ENCODE measurements at places on chromosomes 4 and X.

DNA sequence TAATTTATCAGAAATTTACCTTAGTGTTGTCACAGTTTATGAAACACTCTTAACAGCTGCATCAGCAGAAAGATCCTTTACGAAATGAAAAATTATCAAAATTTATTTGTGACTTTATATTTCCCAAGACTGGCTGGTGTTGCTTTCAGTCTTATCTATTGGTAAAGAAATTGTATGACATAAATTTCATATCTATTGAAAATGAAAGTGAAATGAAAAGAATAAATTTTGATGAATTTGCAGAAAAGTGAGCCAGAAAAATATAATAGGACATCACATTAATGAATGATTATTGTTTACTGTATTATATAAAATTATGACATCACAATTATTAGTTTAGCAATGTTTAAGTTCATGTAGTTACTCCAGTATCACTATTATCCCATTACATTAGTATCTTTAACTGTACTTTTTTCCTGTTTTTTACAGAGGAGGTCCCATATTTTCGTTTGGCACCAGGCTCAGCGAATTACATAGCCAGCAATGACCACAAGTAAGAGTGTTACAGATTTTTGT is 13.2 kb upstream of the TMEM165 start:
- H3K4me1 ChIP-seq, result no peaks in the 10 kb centered on the region
- H3K4me3 ChIP-seq, result no peak overlapping the region
- no peaks in the 10 kb centered on the region for H3K36me3 ChIP-seq
- H3K27ac ChIP-seq, result no peak overlapping the region
- DNase-seq, result no peak
- H3K27me3 ChIP-seq, result no peaks in the 10 kb centered on the region

DNA sequence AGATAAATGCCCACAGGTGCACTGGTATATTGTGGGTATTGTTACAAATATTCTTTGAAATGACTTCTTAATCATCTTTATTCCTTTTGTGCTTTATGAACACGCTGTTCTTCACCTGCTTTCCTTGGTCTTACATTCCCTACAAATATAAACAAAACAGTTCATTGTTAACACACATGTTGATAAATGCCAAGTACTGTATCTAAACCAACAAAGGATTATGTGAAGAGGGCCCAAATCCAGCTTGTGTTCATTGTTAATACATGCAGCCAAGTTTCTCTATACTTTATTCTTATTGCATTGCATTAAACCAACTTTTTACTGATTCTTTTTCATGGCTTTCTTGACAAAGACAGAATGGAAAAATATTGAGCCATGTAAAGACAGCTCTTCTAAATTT is 42.8 kb downstream of the AREG start:
- H3K4me1 ChIP-seq, result no peaks in the 10 kb centered on the region
- H3K27ac ChIP-seq, result no peak overlapping the region
- no peaks in the 10 kb centered on the region for H3K36me3 ChIP-seq
- no peak for DNase-seq
- H3K27me3 ChIP-seq, result peaks cover 6% of the 10 kb centered on the region

DNA sequence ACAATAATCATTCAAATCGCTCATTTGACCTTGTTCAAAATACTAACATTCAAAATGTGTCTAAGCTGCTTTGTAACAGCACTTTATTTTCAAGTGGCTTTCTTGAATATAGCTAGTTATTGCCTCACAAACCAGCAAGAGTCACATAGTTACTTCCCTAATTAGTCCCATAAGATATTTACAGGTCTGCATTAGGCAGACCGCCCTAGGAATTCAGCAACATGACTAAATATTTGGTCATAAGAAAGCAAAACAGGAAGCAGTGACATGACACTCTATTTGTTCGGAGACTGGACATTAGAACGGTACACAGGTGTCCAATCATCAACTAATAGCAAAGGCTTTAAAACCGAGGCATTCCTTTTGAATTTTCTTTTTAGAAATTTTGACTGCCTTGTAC is 262.0 kb downstream of the COL25A1 start:
- H3K27me3 ChIP-seq, result no peaks in the 10 kb centered on the region
- H3K4me1 ChIP-seq, result peaks cover 4% of the 10 kb centered on the region
- H3K27ac ChIP-seq, result no peak overlapping the region
- peaks cover 14% of the 10 kb centered on the region for H3K36me3 ChIP-seq
- H3K4me3 ChIP-seq, result no peak overlapping the region
- no peak for DNase-seq

DNA sequence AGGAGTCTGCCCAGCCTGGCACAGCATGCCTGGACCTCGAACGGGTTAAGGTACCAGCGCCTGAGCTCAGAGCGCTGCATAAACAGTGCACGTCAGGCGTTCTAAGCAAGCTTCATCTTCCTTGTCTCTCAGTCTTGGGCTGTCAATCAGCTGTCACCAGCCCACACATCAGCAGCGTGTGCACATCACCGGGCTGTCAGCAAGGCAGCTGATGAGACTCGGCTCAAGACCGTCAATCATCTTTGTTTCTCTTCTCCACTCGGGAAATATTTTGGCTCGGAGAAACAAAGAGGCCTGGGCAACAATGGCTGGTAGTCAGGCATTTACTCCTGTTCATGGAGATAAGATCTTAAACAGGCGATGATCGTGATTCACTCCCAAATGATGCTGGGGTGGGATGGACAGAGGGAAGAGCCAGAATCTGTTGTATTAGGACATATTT is 141.3 kb downstream of the LDB2 start:
- no peaks in the 10 kb centered on the region for H3K27me3 ChIP-seq
- no peak overlapping the region for H3K27ac ChIP-seq
- no peak overlapping the region for H3K4me3 ChIP-seq
- peaks cover 4% of the 10 kb centered on the region for H3K4me1 ChIP-seq
- no peak for DNase-seq

- H3K4me1 ChIP-seq, result no peaks in the 10 kb centered on the region
- DNase-seq, result no peak
- H3K27me3 ChIP-seq, result no peaks in the 10 kb centered on the region
- H3K36me3 ChIP-seq, result no peaks in the 10 kb centered on the region
- no peak overlapping the region for H3K4me3 ChIP-seq
- H3K27ac ChIP-seq, result no peak overlapping the region
These were observed 92.2 kb upstream of the H2AZ1 start for GRCh38 chr4:100042235-100042634.

GRCh38 chr4:177478496-177478895 is 36.3 kb upstream of the AGA start:
- H3K27me3 ChIP-seq, result no peaks in the 10 kb centered on the region
- no peaks in the 10 kb centered on the region for H3K36me3 ChIP-seq
- H3K4me1 ChIP-seq, result no peaks in the 10 kb centered on the region
- H3K4me3 ChIP-seq, result no peak overlapping the region
- H3K27ac ChIP-seq, result no peak overlapping the region

- no peak overlapping the region for H3K27ac ChIP-seq
- H3K36me3 ChIP-seq, result peaks cover 18% of the 10 kb centered on the region
- no peaks in the 10 kb centered on the region for H3K27me3 ChIP-seq
- H3K4me1 ChIP-seq, result no peaks in the 10 kb centered on the region
These were observed 70.2 kb downstream of the AR start for GRCh38 chrX:67613996-67614395.

DNA sequence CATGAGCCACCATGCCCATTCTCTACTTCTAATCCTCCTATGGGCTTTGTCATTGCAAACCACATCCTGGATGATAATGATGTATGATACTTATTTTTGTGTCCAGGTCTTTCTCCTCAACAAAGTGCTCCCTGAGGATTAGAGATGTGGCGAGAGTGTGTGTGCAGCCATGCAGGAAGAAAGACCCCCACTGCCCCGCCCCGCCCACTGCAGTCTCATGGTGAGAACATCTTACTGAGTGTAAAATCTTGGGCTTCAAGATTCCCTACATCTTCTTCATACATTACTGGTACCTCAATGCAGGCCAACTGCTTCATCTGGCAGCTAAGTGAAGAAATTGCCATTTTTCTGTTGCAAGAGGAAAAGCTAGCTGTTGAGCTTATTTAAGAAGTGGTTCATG is 25.9 kb upstream of the MAP3K15 start:
- DNase-seq, result no peak
- peaks cover 3% of the 10 kb centered on the region for H3K4me1 ChIP-seq
- no peaks in the 10 kb centered on the region for H3K27me3 ChIP-seq
- peaks cover 7% of the 10 kb centered on the region for H3K36me3 ChIP-seq

GRCh38 chrX:71640002-71640401 is 21.7 kb upstream of the CXCR3 start:
- no peaks in the 10 kb centered on the region for H3K4me1 ChIP-seq
- no peak for DNase-seq
- no peak overlapping the region for H3K27ac ChIP-seq
- no peaks in the 10 kb centered on the region for H3K27me3 ChIP-seq
- peaks cover 2% of the 10 kb centered on the region for H3K36me3 ChIP-seq
- H3K4me3 ChIP-seq, result no peak overlapping the region

DNA sequence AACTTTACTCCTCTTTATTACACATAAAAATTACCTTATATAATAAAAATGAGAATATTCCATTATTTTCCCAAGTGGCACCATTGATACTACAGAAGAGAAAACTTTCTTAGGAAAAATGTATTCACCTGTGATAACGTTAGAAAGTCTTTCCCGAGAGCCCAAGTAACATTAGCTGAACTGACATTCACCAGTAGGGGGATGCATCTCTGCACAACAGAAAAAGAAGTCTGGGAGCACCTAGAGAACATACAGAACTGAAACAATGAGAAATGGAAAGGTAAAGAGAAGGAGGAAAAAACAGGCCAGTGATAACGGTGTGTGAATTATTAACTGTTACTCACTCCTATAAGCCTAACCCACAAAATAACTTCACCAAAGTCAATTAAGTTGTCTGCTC is 423.3 kb downstream of the CENPC start:
- H3K27me3 ChIP-seq, result no peaks in the 10 kb centered on the region
- no peak overlapping the region for H3K27ac ChIP-seq
- no peaks in the 10 kb centered on the region for H3K36me3 ChIP-seq
- H3K4me1 ChIP-seq, result peaks cover 5% of the 10 kb centered on the region
- DNase-seq, result no peak
- no peak overlapping the region for H3K4me3 ChIP-seq

DNA sequence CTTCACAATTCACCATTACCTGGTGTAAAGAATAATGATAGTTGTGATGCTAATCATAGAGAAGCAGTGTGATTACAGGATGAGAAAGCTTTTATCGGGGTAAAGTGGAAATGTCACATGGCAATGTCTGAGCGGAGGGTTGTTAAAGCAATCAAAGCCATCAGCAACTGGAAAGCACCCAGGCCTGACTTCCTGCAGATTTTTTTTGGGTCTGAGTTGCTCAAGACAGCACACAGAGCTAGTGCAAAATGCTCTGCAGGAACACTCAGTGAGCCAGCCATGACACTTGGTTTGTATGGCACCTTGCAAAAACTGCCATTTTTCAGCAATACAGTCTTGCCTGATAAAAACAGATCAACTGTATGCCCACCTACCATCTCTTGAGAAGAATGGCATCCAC is 152.9 kb downstream of the COL4A6 start:
- DNase-seq, result no peak
- H3K36me3 ChIP-seq, result no peaks in the 10 kb centered on the region
- no peaks in the 10 kb centered on the region for H3K27me3 ChIP-seq
- no peak overlapping the region for H3K4me3 ChIP-seq

- H3K27ac ChIP-seq, result no peak overlapping the region
- no peak for DNase-seq
- H3K36me3 ChIP-seq, result no peaks in the 10 kb centered on the region
These were observed 37.1 kb upstream of the XPNPEP2 start for GRCh38 chrX:129701624-129702069.

- no peak overlapping the region for H3K4me3 ChIP-seq
- peaks cover 11% of the 10 kb centered on the region for H3K4me1 ChIP-seq
- H3K27ac ChIP-seq, result no peak overlapping the region
- no peak for DNase-seq
- no peaks in the 10 kb centered on the region for H3K36me3 ChIP-seq
These were observed 13.3 kb upstream of the AGA start for GRCh38 chr4:177455561-177455970.

- no peaks in the 10 kb centered on the region for H3K27me3 ChIP-seq
- peaks cover 14% of the 10 kb centered on the region for H3K36me3 ChIP-seq
- H3K4me1 ChIP-seq, result peaks cover 10% of the 10 kb centered on the region
These were observed 65.8 kb downstream of the PDLIM5 start for GRCh38 chr4:94517492-94517891.

DNA sequence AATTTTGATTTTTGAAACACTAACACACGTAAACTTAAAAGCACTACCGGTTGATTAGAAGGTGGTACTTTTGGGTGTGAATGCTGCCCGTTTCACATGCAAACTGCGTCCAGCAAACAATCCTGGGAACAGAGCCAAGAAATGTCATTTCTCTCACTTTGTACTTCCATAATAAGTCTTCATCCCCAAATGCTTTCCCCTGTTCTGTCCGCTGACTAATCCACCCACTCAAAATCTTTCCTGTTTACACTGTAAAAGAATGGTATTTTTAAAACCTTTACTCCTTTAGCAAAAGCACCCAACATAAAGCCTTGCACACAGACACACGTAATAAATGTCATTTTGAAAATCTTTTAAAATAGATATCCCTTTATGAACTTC is 39.1 kb upstream of the PDLIM5 start:
- no peak for DNase-seq
- no peak overlapping the region for H3K4me3 ChIP-seq

GRCh38 chr4:172953896-172954568 is 214.6 kb upstream of the GALNT7 start:
- H3K27me3 ChIP-seq, result no peaks in the 10 kb centered on the region
- H3K4me3 ChIP-seq, result no peak overlapping the region
- H3K36me3 ChIP-seq, result no peaks in the 10 kb centered on the region
- no peak for DNase-seq
- no peaks in the 10 kb centered on the region for H3K4me1 ChIP-seq

Data from neural crest cell (in vitro differentiated cells).